ENCODE measurements at places on chromosomes 5 and 9. TPM values are rescaled to one million over a fixed set of nuclear protein-coding genes. Genes with fewer than 3 reads are reported as not detected.

GRCh38 chr9:128529191-128529590 lies 23.2 kb upstream of the SPTAN1 start:
- DNase-seq = no peak

DNA sequence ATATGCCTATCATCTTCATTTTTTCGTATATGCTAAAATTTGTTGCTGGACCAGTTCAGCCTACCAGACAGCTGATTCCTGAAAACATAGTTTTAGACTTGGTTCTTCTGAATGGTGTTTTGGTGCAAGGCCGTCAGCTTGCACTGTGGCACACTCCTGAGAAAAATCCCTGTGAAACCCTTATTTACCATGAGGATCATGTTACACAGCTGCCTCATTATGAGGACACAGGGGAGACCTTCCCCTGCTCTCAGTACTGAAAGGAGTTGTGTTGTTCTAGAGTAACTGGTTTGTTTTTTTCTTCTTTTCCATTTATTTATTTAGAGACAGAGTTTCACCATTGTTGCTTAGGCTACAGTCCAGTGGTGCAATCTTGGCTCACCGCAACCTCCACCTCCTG lies 37.6 kb downstream of the MAST4 start:
- no peak for DNase-seq

DNA sequence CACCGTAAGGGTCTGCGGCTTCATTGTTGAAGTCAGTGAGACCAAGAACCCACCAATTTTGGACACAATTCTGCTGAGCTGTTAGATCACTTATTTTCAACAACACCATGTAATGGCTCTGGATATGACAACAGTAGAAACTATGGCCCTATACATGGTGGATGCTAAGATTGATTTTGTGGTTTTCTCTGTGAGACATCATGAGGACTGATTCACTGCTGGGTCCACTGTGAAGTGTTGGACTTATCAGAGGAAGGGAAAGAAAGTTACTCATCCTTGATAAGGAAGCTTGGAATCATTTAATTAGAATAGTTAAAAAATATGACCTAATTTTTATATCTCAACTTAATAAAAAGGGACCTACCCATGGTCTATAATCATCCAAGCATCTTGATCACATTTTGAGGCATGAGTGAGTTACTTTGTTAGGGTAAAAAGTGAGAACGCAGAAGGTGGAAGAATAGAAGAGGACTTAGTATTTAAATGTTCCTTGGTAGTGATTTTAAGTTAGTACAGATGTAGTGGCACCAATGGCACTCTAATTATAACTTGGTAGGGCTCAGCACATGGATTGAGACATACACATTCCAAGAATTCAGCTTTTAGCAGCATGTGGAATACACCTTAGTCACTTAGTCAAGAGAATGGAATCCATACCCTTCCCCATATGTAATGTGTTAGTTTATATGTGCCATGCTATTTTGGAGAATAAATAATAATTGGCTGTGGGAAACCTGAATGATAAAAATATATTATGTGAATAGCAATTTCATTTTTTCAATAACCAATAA lies 123.5 kb upstream of the CD180 start:
- DNase-seq = peak; percentile 46

DNA sequence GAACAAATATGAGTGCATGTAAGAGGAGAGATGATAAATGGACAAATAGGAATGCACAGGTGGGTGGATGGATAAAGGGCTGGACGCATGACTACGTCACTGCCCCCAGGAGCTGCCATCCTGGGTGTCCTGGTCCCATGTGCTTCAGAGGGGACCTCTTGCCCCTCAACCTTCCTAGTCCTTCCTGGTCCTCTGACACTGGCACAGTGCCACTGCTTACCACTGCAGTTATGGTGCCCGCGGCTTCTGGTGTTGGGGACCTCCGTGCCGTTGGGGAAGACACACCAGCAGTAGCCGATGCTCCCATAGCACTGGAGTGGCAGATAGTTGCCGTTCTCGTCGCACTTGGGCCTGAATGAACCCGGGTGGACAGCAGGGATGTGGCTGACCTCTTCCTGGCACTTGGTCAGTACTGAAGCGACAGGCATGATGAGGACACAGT lies 9.8 kb downstream of the CD74 start:
- DNase-seq = no peak

- no peak for DNase-seq
Observed at GRCh38 chr5:10303699-10304170, 4.0 kb downstream of the CMBL start.

DNA sequence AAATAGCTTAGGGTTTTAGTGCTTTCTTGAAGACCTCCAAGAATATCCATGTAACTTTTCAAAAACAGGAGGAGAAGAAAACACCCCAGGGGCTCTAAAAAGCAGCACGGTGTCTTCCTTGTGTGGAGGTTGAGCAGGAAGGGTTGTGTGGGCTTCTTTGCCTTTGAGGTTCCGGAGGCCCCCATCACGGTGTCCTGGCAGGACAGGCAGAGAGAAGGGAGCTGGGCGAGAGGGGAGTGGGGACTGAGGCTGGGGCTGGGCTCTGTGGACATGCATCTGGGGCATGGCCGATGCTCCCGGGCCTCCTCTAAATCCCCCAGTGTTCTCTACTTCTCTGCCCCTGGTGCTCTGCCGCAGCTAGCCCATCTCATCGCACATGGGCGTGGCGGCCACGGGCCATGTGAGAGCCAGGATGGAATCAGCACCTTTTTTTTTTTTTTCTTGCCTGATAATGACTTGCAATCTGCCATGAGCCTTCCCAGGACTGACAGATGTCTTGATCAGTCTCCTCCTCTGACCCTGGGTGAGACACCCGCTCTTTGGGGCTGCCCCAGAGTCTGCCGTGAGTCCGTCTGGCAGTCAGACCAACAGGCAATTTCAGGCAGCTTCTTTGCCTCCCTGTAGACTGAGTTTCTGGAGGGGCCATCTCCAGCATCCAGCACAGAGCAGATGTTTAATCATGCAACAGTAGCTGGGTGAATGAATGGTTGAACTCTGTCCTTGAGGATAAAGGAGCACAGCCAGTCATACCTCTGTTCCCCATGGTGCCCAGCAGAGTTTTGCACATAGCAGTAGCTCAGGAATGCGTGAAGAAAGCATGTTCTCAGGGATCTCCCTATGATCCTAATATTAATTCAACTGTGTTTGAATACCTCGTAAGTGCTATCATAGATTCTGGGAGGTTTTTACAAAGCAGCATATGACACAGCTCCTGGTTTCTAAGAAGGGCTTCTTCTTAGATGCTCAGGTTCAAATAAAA lies 12.1 kb downstream of the CXCL14 start:
- no peak for DNase-seq

GRCh38 chr9:107093365-107094060 lies 189.6 kb upstream of the RAD23B start:
- no peak for DNase-seq

DNA sequence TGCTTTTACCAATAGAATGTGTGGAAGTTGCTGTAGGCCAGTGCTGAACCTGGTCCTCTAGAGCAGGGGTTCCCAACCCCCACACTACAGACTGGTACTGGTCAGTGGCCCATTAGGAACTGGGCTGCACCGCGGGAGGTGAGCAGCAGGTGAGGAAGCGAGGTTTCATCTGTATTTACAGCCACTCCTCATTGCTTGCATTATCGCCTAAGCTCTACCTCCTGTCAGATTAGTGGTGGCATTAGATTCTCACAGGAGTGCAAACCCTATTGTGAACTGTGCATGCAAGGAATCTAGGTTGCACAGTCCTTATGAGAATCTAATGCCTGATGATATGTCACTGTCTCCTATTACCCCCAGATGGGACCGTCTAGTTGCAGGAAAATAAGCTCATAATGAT lies 6.1 kb upstream of the CCDC152 start:
- no peak for DNase-seq

DNA sequence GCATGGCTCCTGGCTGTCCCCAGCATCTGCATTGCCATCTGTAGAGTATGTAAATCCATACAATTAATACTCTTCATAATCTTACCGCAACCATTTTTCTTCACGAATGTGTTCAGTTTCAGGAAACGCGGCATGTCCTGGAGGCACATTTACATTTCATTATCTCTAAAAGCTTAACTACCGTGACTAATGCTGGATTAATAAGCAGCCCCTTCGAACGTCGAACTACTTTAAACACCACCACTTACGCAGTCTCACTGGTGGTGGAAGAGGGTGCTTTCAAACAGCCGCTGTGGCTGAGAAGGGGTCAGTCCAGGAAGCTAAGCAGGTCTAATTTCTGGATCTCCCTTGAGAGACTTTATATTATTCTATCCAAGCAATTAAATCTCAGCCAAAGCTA lies 85.6 kb downstream of the C5orf15 start:
- DNase-seq = no peak

DNA sequence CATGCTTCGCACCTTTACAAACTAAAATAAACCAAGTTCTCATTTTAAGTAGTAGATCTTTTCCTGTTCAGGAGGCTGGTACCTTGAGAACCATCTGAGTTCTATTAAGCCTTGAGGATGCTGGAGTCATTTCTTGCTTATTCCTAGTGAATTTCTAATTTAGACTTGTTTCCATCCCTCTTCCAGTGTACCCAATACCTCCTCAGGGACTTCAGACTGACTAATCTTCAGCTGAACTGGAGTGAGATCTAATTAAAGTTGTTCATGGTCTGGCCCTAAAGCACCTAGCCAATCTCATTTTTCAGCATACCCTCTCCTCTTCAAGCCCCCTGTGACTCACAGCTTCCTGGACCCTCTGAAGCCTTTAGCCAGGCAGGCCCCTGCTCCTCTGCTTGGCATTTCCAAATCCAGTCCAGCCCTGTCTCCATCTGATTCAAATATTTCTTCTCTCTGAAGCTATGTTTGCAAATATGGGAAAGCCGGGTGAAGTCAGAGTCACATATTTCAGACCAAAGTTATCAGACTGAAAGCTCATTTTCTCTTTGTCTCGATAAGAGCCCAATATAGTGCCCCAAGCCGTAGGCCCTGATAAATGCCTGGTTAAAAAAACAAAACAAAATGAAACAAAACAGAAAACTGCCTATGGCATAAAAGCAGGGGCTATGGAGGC lies 19.4 kb upstream of the TNFSF15 start:
- no peak for DNase-seq

GRCh38 chr5:178818094-178818493 lies 41.7 kb upstream of the ZNF354B start:
- DNase-seq = peak; percentile 52

DNA sequence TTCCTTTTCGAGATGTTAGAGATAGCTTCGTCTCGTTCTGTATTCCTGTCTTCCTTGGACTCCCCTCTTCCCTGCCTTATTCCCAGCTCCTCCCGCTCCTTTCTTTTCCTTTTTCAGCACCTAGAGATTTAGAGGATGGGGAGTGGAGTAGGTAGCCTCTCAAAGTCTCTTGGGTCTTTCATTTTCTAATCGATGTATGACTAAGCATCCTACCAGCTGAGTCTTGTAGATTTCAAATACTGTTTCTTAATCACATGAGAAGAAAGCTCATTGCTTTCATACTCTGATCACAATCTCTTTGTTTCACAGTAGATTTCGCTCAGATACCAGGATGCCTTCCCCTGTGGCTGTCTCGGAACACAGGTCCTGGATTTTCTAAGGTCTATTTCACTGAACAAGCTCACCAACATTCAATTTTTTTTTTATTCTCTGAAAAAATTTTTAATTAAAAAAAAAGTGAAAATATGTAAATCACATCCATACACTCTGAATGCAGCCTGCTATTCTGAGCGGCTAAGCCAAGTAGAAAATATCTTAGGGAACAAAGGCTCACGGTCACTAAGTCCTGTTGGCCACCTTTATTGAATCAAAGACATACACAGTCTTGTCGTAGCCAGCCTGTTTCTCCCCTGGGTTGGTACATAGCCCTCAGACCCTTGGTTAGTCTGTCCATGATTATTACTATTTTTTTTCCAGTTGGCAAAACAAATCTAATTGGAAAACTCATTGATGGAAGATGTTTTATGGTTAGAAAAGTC lies 413.8 kb downstream of the KDM4C start:
- DNase-seq = no peak

NFIB gene
- 19.4 TPM for total RNA-seq

MELK gene
- 102 TPM for total RNA-seq

EPB41L4A gene
- total RNA-seq = 3.4 TPM

IL13 gene
- not detected for total RNA-seq

DBN1 gene
- 187 TPM for total RNA-seq

MYOT gene
- total RNA-seq = not detected

PDZD2 gene
- total RNA-seq = 0.91 TPM

GEMIN5 gene
- total RNA-seq = 25.5 TPM

OR1J2 gene
- total RNA-seq = not detected

SLC4A9 gene
- not detected for total RNA-seq

BTNL3 gene
- not detected for total RNA-seq

F2RL2 gene
- 0.39 TPM for total RNA-seq

NACC2 gene
- 10.9 TPM for total RNA-seq
